ENCODE measurements at places on chromosomes 6 and 20.

DNA sequence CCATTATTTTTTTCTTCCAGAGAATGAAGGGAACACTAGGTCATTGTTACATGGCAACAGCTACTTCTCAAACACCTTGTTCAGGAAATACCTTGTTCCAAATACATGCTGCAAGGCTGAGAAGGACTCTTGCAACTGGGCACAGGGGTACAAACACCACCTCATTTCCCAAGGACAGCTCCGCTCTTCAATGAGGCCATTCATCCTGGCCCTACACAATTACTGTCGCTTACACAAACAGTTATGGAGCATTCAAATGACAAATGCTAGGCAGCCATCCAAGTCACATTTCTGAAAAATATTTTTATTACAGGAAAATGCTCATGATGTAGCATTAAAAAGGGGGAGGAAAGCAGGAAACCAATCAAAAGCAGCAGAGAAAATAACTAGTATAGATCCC is 611.9 kb downstream of the DHX35 start:
- DNase-seq, result no peak

GRCh38 chr6:37503309-37503965 is 3.7 kb upstream of the CCDC167 start:
- DNase-seq, result no peak

DNA sequence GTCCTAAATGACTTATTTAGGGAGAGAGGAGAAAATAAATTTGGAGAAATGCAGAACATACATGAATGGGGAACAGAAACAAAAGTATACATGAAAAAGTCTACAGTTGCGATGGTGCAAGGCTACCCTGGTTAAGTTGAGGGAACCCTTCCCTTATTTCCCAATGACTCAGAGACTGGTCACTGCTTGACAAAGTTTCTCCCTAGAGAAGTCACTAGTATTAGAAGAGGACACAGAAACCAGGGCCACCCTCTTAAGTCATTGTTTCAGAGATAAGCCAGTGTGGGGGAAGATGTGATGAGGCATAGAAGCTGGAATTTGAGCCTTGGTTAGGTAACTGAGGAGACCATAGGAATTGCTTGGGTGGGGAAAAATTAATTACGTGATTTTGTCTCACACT is 24.4 kb upstream of the EDN1 start:
- no peak for DNase-seq

- DNase-seq, result no peak
Observed at GRCh38 chr20:33673410-33674293, 576 bp downstream of the NECAB3 start.

GRCh38 chr6:160146454-160147145 is 25.0 kb downstream of the SLC22A1 start:
- DNase-seq, result no peak

GRCh38 chr6:87583822-87584221 is 6.0 kb downstream of the RARS2 start:
- DNase-seq, result no peak

- no peak for DNase-seq
Observed at GRCh38 chr6:69063401-69063800, 428.3 kb downstream of the ADGRB3 start.

GRCh38 chr6:70135219-70136160 is 167.4 kb downstream of the COL9A1 start:
- no peak for DNase-seq

- no peak for DNase-seq
Observed at GRCh38 chr20:62832951-62833391, 16.1 kb downstream of the COL9A3 start.

- no peak for DNase-seq
Observed at GRCh38 chr6:109282756-109283155, 99.5 kb downstream of the CD164 start.

DNA sequence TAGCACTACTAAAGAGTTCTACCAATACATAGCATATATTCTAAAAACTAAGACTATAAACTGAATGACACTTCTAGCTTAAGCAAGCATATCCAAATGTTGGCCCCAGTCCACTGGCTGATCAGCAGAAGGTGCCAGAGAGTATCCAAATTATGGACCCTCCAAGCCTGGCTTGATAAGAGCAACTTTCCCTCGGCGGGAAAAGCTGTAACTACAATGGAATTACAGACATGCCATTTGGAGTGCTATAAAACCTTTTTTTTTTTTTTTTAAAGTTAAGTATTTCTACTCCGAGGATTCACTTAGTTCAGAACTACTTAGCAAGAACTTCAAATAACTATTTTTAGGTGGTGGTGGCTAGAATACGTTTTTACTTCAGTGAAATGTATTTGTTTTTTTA is 94.6 kb downstream of the EPB41L2 start:
- DNase-seq, result no peak

DNA sequence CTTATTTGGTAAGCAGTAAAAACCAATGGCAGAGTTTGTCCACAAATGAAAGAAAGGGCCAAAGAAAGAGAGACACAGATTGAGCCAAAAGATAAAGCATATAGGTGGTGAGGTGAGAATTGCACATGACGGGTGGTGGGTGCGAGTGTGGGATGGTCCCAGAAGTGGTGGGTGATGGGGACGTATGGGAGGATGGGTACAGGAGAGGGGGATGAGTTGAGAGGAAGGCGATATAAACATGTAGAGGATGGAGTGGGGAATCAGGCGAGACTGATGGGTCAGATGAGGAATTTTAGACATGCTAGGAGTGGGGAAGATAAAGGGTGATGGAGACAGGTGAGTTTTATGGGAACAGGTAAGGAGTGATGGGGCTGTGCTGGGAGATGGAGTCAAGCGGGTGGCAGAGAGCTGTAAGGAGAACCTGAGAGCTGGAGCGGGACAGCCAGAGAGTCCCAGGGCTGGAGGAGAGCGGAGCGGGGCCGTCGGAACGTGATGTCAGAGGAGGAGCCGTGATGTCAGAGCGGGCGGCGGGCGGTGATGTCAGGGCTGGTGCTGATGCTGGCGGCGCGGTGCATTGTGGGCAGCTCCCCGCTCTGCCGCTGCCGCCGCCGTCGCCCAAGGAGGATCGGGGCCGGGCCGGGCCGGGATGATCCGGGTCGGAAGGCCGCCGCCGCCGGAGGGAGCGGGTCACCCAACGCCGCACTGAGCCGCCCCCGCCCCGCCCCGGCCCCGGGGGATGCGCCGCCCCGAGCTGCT is at the start of gene TTBK1:
Gene TTBK1 (plus strand): TSS at position 574 of the 756 bp plus-strand sequence. CDS start 3,180 bp downstream, outside the sequence.
- DNase-seq, result peak; percentile 33

DNA sequence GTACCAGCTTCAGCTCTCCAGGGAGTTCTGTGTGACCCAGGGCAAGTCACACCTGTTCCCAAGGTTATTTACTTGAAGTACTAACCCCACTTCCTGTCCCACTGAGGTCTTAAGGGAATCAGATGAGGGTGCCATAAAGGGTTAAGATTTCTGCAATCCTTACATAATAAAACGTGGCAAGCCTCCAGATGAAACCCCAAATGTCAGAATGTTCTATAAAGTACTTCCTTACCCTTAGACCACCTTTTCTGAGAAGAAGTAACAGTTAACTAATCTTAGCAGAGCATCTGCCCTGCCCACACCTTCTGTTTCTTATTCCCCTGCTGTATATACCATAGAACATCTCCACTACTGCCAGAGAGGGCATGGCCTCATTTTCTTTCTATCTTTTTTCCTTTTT is 6.0 kb upstream of the AVP start:
- DNase-seq, result no peak

- DNase-seq, result peak; percentile 68
Observed at GRCh38 chr6:87155842-87156815, 764 bp downstream of the ZNF292 start.

- DNase-seq, result peak; percentile 18
Observed at GRCh38 chr6:157682856-157683481, 140.1 kb upstream of the SNX9 start.

GRCh38 chr6:170292111-170292406 is 1.2 kb upstream of the DLL1 start:
- no peak for DNase-seq

DNA sequence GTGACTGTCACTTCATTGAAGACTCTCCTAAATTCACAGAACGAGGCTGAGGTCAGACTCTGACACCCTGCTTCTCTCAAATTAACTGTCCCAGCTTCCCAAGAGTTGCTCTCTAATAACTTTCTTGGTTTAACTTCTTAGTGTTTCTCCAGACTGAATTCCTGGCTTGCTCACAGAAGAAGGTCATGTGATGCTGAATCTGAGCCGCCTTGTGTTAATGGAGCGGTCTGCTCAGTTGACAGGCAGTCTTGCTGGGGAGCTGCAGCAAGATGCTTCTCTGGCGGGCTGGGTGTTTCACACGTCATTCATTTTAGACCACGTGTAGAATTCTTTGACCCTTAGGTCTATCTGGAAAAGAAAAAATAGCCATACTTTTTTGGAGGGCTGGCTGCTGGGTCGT is 107.3 kb downstream of the FOXO3 start:
- DNase-seq, result no peak

DNA sequence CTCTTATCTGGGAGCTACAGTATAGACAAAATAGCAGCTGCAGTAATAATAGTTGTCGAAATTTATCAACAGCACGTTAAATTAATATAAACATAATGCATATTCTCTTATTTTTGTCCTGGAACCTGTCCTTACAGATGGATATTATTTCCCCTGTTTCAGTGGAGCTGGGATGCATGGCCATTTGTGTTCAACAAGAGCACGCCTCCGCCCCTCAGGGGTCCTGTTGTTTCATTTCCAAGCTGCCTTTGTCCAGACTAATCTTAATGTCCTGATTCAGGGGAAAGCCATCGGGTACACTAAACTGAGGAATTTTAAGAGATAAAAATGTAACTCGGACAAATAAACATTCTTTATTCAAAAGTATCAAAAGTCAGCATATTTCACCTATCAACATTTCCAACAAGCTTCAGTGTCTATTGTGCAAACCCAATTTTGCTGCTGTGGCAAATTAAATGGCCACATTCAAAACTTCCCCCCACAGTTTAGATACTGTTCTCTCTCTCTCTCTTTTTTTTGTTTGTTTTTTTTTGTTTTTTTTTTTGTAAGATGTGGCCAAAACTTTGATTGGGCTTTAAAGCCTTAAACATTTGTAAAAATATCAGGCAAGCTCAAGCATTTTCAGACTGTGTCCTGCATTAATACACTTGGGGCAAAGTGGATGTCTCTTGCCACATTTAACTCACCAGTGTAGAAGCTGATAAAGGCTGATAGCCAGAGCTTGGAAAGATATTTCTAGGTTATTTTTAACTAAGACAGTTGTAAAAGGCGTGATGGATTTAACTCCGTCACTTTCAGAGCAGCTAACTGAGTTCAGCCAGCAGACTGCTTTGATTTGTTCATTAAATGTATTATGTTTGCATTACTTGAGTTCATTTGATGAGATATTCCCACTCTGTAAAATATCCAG is 112.5 kb upstream of the QKI start:
- no peak for DNase-seq

GRCh38 chr6:158244373-158244772 is 67.9 kb upstream of the TULP4 start:
- DNase-seq, result no peak
